ENCODE measurements at places on chromosomes 16 and 17. TPM values are rescaled to one million over a fixed set of nuclear protein-coding genes. Genes with fewer than 3 reads are reported as not detected.

Gene NMT1
- total RNA-seq, result 61.1 TPM

DNA sequence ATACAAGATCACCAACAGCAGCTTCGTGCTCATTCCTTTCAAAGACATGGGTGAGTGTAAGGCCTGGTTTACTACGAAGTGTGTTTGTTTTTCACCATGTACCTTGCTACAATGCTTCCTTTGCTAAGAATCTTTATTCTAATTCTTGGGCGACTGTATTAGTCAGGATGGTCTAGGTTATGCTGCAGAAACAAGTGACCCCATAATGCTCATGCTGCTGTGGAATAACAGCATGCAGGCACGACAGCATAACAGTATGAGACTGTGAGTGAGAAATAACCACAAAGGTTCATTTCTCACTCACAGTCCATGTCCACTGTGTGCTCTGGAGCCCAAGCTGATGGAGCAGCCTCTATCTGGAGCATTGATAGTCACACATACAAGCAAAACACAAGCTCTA, 38.0 kb downstream of the TMC7 start:
- no peak overlapping the region for H3K4me3 ChIP-seq
- no peaks in the 10 kb centered on the region for H3K4me1 ChIP-seq
- no peaks in the 10 kb centered on the region for H3K27me3 ChIP-seq
- no peak for DNase-seq
- no peaks in the 10 kb centered on the region for H3K36me3 ChIP-seq
- H3K27ac ChIP-seq, result no peak overlapping the region

DNA sequence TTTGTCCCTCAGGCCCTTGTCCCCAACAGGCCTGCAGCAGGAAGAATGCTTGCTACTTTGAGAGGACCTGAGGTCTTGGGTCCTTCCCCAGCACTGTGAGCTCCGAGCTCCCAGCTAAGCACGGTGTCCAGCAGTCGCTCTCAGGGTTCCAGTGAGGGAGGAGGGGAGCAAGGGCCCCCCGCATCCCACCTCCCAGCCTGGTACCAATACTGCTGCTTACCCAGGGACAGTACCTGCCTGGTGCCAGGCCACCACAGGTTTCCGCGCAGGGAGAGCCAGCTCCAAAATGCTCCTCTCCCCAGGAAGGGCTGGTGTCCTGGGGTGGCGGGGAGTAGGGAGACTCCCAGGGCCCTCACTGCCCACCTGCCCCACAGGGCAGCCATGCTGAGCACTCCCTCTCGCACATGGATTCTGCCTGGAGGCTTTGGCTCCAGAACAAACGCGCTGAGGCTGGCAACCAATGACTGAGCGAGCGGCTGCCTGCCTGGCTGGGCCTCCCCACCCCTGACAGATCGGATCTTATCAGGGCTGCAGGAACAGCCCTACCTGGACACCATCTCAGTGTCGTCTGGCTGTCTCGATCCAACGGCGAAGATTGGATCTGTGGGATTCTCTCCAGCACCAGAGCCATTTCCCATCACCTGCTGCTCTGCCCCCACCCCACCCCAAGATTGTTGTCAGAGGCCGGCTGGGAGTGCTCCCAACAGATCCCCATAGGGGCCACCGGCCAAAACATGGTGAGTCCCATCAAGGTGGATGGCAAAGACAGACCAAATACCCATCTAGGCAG, 2.4 kb downstream of the DOK4 start:
- no peaks in the 10 kb centered on the region for H3K36me3 ChIP-seq
- peaks cover 22% of the 10 kb centered on the region for H3K4me1 ChIP-seq
- no peak for DNase-seq
- H3K27me3 ChIP-seq, result no peaks in the 10 kb centered on the region
- H3K27ac ChIP-seq, result no peak overlapping the region

GRCh38 chr16:68363658-68364521, 53.1 kb downstream of the PRMT7 start:
- DNase-seq, result no peak
- no peak overlapping the region for H3K27ac ChIP-seq
- peaks cover 35% of the 10 kb centered on the region for H3K4me1 ChIP-seq
- peaks cover 4% of the 10 kb centered on the region for H3K27me3 ChIP-seq

DNA sequence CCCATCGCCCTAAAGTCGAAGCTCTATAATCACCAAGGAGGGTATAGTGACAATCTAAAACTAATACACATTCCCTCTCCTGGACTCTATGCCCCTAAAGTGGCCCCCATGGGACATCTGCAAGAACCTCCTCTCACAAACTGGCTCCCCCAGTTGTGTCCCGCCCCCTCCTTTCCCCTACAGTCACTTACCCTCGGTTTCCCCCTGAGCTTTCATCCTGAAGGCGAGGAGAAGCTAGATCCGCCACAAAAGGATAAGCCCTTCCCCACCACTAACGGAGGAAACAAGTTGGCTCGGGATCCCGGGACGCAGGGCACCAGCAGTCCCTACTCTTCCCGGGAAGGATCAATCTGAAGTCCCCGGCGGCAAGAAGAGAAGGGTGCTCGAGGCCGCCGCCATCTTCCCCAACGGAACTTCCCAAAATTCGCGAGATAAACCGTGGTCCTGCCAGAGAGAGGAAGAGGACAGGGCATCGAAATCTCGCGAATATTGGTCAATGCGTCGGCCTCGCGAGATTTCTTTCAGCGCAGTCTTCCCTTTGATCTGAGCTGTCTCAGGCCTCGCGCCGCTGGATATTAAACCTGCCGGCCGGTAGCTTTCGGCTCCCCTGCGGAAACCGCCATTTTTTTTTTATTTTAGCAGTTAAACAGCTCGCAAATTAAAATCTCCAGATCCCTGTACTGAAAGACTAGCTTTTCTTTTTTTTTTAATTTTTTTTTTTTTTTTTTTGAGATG, at the start of gene MED1:
MED1 (minus strand) TSS at position 417 of the 735 bp plus-strand sequence; CDS start at position 216, 201 bp downstream.
- peak within 1 kb of the TSS; percentile 80 for H3K27ac ChIP-seq
- peaks cover 22% of the 10 kb centered on the region for H3K4me1 ChIP-seq
- peak within 1 kb of the TSS; percentile 75 for H3K4me3 ChIP-seq
- DNase-seq, result peak; percentile 98
- peaks cover 13% of the 10 kb centered on the region for H3K36me3 ChIP-seq
- no peaks in the 10 kb centered on the region for H3K27me3 ChIP-seq

DNA sequence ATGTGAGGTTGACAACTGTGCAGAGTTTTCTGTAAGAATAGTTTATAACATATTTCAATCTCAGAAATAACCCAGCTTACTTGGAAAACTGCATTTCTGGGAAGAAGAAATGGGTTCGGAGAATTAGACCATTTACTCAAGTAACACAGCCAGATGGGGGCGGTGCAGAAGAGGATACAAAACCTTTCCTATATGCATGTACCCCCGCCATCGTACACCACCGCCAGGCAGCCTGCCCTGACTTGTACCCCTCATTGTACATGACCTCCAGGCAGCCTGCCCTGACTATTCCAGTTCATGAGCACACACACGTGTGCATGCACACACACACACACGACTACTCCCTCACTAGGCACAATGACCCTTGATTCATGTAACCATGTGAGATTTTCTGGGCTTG, 154.0 kb downstream of the C16orf78 start:
- no peaks in the 10 kb centered on the region for H3K36me3 ChIP-seq
- peak overlapping the region; percentile 52 for H3K4me3 ChIP-seq
- no peaks in the 10 kb centered on the region for H3K27me3 ChIP-seq
- DNase-seq, result no peak
- H3K4me1 ChIP-seq, result peaks cover 8% of the 10 kb centered on the region
- H3K27ac ChIP-seq, result no peak overlapping the region

Gene CSH2
- not detected for total RNA-seq

- H3K27me3 ChIP-seq, result no peaks in the 10 kb centered on the region
- no peak overlapping the region for H3K27ac ChIP-seq
- H3K4me3 ChIP-seq, result no peak overlapping the region
- no peaks in the 10 kb centered on the region for H3K4me1 ChIP-seq
- no peaks in the 10 kb centered on the region for H3K36me3 ChIP-seq
These were observed 12.4 kb downstream of the NACA2 start for GRCh38 chr17:61578645-61579044.

Gene TMEM114
- not detected for total RNA-seq

DNA sequence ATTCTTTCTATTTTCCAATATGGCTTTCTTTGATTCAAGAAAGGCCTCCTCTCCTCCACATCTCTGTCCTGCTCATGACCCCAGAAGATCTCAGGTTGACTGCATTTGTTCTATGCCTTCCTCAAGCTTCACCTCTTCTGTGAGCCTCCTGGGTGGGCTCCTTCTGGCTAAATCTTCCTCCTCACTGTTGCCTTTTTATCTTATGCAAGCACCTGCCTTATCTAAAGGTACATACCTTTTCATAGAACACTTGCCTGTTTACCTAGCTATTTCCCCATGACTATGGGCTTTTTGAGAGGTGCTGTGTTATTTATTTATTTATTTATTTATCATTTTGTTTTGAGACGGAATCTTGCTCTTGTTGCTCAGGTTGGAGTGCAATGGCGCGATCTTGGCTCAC, 81.1 kb downstream of the UTP18 start:
- H3K27me3 ChIP-seq, result no peaks in the 10 kb centered on the region
- no peaks in the 10 kb centered on the region for H3K36me3 ChIP-seq
- no peak overlapping the region for H3K27ac ChIP-seq
- no peaks in the 10 kb centered on the region for H3K4me1 ChIP-seq
- DNase-seq, result no peak
- H3K4me3 ChIP-seq, result no peak overlapping the region

Gene ABCC6
- not detected for total RNA-seq

DNA sequence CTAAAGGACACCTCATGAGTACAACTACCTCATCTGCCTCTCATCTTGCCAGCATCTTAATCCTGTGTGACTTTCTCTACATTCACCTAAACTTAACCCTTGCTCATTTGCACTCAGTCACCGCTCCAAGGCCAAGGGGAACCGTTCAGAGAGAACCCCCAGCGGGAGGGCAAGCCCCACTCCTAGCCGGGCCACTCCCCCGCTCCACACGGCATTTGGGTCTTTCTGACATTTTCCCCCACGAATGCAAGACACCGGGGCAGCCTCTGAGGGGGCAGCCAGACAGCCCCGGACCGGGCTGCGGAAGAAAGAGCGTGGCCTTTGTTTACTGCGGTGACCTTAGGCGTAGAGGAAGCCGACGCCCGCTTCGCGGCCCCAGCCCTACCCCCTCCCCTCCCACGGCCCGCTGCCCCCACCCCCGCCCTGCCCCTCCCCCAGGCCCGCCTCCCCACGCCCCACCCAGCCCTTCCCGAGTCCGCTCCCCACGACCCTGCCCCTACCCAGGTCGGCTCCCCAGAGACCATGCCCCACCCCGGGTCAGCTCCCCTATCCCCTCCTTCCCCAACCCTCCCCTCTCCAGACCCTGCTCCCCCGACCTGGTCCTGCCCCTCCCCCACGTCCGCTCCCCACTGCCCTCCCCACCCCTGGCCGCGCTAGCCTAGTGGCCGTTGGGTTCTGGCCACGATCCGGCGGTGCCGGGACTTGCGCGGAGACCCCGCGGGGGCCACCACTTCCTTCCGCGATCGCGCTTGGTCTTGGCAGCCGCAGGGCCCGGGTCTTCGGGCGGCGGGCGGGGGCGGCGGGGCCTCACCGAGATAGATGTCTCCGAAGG, 789 bp downstream of the CSNK1D start:
- H3K27me3 ChIP-seq, result no peaks in the 10 kb centered on the region
- H3K4me3 ChIP-seq, result peak overlapping the region; percentile 75
- peaks cover 58% of the 10 kb centered on the region for H3K4me1 ChIP-seq
- H3K36me3 ChIP-seq, result peaks cover 33% of the 10 kb centered on the region
- H3K27ac ChIP-seq, result peak overlapping the region; percentile 70
- DNase-seq, result peak; percentile 12

DNA sequence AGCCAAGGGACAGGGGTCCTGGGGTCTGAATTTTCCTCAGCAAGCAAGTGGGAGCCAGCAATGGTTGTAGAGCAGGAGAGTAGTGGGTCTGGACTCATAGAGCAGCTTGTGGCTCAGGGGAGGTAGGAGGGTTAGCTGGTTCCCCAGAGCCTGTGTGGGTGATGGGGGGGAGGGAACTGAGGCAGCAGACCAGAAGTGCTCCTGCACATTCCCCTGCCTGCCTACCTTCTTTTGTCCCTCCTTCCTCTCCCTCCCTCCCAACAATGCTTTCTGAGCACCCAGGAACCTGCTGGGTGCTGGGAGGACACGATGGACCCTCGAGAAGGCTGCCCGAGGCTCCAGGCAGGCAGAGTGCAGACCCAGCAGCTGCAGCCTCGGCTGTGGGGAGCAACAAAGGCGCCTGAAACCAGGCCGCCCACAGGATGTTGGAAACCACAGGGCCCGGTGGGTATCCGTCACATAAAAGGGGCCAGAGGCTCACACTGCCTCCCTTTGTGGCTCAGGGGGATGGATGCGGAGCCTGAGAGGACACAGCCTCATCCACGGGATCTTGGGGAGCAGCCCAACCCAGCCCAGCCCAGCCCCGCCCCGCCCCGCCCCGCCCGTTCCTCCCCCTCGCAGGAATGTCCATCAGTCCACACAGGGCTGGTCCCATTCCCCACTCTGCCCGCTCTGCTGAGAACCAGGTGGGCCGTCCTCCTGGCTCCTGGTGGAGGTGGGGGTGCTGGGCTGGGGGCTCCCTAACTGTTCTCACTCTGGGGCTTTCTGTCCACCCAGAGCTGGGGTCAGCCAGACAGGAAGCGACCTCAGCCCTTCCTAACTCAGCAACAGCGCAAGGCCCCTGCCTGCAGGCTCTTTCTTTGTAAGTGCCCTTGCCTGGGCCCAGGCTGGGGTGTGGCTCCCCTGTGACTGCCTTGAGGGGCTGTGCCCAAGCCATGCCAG, 1.7 kb upstream of the NLRC3 start:
- peaks cover 11% of the 10 kb centered on the region for H3K36me3 ChIP-seq
- H3K4me1 ChIP-seq, result peaks cover 58% of the 10 kb centered on the region
- peak; percentile 68 for DNase-seq
- no peaks in the 10 kb centered on the region for H3K27me3 ChIP-seq

Gene TPSD1
- not detected for total RNA-seq

- H3K4me3 ChIP-seq, result no peak overlapping the region
- peaks cover 66% of the 10 kb centered on the region for H3K4me1 ChIP-seq
- H3K27me3 ChIP-seq, result no peaks in the 10 kb centered on the region
- H3K36me3 ChIP-seq, result peaks cover 66% of the 10 kb centered on the region
- no peak for DNase-seq
- no peak overlapping the region for H3K27ac ChIP-seq
These were observed 4.7 kb downstream of the CORO7 start for GRCh38 chr16:4411684-4412083.

DNA sequence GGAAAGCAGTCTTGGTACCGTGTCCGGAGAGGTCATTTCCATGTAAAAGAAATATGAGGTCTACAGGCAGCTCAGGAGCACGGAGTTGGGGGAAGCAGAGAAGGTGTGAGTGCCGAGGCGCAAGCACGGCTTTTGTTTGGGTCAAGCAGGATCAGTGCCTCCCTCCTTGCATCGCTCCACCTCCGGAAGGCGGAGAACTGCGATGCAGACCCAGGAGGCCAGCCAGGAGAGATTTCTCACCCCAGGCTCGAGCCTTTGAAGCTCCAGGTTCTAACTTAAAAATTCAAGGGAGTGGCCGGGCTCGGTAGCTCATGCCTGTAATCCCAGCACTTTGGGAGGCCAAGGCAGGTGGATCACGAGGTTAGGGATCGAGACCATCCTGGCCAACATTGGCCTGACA, 25.0 kb downstream of the NAA60 start:
- DNase-seq, result no peak
- peaks cover 27% of the 10 kb centered on the region for H3K36me3 ChIP-seq
- H3K27me3 ChIP-seq, result no peaks in the 10 kb centered on the region
- no peak overlapping the region for H3K4me3 ChIP-seq
- H3K4me1 ChIP-seq, result peaks cover 61% of the 10 kb centered on the region

GRCh38 chr16:49855280-49855821, 561 bp downstream of the ZNF423 start:
- H3K36me3 ChIP-seq, result no peaks in the 10 kb centered on the region
- peaks cover 38% of the 10 kb centered on the region for H3K4me1 ChIP-seq
- peak overlapping the region; percentile 24 for H3K4me3 ChIP-seq
- H3K27me3 ChIP-seq, result peaks cover 38% of the 10 kb centered on the region

All from CD4-positive, alpha-beta T cell (primary cell).